Activated T-helper 17 cell treated with anti-CD3 and anti-CD28 coated beads, Interleukin-2, amount 50 U/mL, for 72 hours (primary cell): ENCODE measurements at places on chromosomes 1 and 21. TPM values are rescaled to one million over a fixed set of nuclear protein-coding genes. Genes with fewer than 3 reads are reported as not detected.

The SPRR2E gene
- total RNA-seq: not detected

GRCh38 chr1:204706838-204707509, 21.4 kb upstream of the LRRN2 start:
- ATAC-seq: no peak
- no peak overlapping the region for H3K4me3 ChIP-seq
- peaks cover 4% of the 10 kb centered on the region for H3K4me1 ChIP-seq
- H3K27me3 ChIP-seq: peaks cover 38% of the 10 kb centered on the region

DNA sequence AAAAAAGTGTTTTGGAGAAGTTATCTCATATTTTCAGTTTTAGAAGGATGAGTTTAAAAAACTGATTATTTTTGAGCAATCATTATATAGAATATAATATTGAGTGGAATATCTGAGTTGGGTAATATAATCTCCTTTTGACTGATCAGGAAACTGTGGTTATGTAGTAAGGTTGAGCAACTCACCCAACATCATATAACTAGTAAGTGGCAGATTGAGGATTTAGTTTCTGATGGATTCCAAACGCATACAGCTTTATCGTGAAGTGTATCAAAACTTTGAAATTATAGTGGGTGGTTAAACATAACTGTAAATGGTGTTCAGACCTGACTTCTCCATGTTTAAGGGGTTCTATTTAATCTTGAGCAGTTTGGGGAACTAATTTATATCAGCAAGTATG, 98.6 kb downstream of the OLFM3 start:
- H3K4me3 ChIP-seq: no peak overlapping the region
- H3K4me1 ChIP-seq: no peaks in the 10 kb centered on the region
- no peak for ATAC-seq
- no peaks in the 10 kb centered on the region for H3K27me3 ChIP-seq

The PIK3R3 gene
- 0.56 TPM for total RNA-seq

GRCh38 chr1:63691701-63692425, 82.0 kb upstream of the ROR1 start:
- no peak for ATAC-seq
- no peaks in the 10 kb centered on the region for H3K36me3 ChIP-seq
- H3K4me3 ChIP-seq: no peak overlapping the region

DNA sequence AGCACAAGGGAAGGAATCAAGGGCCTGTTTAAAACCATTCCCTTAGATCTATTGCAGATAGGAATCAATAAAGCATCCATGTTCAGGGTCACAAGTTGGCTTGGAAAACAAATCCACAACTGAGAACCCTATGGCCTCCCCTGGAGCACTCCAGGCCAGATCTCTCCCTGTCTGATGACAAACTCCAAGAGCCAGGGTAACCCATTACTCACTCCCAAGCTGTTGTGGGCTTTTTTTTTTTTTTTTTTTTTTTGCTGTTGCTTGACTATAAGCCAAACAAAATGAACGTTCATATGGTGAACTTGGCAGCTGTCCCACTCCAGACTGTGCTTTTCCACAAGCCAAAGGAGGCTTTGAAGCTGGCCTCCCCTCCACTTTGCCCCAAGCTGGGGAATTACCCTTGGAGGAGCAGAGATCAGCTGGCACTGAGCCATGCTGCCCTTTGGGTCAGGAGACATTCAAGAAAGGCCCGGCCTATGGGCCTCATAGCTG, 35.7 kb upstream of the VAV3 start:
- no peak overlapping the region for H3K4me3 ChIP-seq
- no peaks in the 10 kb centered on the region for H3K36me3 ChIP-seq

The OR2T6 gene
- not detected for total RNA-seq
